ENCODE measurements at places on chromosomes 4 and X.
A peak's percentile ranks its signal among the peaks of the same experiment; 100 is the strongest.

DNA sequence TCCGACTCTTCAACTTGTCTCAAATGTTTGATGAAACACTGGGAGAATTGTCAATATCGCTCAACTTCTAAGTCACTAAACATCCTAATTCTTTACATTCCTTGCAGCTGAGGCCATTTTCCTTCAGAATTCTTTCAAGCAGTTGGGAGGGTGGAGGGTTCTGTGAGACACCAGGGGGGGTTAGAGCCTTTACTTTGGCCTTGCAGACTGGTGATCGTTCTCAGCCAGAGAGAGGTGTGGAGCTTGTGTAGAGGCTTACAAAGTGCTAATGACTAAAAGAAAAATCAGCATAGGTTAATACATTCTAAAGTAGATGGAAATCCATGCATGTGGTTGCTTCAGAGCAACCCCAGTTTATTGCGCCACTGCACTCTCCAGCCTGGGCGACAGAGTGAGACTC lies 21.3 kb upstream of the SOX3 start:
- no peak for DNase-seq

GRCh38 chrX:153477901-153478300 lies 7.5 kb upstream of the HAUS7 start:
- DNase-seq: no peak

GRCh38 chr4:137156807-137157206 lies 375.5 kb downstream of the PCDH18 start:
- DNase-seq: no peak

DNA sequence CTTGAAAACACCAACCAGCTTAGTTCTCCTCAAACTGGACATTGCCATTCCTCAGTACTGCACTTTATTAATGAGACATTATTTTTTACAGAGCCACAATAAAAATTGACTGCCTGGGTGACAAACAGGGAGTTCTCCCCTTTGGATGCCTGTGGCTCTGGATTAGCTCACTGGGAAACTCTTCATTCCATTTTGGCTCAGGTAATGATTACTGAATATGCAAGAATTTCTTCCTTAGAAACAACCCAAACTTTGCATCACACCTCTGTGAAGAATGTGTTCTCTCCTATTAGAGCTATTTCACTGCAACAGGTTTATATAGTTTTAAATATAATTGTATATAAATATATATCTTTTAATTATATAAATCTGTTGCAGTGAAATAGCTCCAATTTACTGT lies 2065.8 kb downstream of the ARAP2 start:
- DNase-seq: no peak

DNA sequence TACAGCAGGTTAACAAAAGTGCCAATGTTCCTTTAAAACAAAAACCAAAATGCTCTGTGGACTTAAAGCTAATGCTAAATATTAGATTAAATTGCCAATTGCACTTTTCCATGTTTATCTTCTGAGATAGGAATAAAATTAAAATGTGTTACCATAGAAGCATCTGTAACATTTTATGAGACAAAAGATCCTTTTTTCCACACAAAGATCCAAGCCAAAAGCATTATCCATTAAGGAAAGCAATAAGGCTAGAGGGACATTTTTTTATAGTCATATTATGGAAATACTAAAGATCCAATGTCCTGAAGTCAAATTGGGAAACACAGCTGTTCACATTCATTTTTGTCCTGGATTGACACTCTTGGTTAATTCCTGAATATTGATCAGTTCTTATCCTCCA lies 73.6 kb downstream of the PALLD start:
- no peak for DNase-seq

DNA sequence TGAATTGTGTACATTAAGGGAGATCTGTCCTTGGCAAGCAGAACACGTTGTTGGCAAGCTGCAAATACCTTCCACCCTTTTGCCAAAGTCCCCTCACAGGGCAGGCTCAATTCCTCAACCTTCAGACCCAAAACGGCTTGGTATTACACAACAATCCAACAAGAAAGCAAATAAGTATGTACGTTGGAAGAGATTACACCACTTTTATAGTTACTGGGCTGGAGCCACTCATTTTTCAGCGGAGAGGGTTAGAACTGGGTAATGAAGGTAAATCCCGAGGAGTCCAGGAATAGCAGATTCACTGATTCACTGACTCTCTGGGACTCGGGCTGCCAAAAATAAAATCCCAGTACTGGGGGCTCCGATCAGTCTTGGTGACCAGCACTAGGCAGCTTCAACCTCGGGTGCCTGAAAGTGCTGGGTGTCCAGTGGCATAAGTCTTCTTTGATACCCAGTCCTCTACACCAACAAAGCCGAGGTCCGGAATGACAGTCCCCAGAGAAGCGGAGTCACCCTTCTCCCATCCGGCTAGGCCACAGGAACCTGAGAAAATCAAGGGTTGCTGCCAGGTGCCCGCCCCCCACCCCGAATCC lies 587 bp downstream of the TIMM8A start:
- DNase-seq: no peak

DNA sequence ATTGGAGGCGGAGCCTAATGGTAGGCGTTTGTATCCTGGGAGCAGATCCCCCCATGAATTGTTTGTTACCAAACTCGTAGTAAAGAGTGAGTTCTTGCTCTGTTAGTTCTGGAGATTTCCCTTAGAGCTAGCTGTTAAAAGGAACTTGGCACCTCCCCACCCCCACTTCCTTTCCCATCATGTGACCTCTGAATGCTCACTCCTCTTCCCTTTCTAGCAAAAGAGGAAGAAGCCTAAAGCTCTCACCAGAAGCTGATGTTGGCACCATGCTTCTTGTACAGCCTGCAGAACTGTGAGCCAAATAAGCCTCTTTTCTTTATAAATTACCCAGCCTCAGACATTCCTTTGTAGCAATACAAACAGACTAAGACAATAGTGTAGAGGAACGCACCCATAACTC lies 13.8 kb upstream of the ATOH1 start:
- DNase-seq: no peak

DNA sequence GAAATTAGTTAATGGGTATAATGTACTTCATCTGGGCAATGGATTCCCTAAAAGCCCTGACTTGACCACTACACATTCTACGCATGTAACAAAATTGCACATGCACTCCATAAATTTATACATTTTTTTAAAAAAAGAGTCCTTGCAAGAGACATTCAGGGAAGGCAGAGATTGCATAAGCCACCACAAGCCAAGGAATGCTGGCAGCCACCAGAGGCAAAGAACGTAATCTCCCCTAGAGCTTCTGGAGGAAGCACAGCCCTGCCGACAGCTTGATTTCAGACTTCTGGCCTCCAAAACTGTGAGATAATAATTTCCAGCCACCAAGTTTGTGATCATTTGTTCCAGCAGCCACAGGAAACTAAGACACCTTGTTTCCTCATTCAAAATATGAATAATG lies 185.6 kb upstream of the GALNT7 start:
- DNase-seq: no peak

- DNase-seq: peak; percentile 35
Observed at GRCh38 chr4:152164561-152164960, 371.3 kb downstream of the FBXW7 start.

DNA sequence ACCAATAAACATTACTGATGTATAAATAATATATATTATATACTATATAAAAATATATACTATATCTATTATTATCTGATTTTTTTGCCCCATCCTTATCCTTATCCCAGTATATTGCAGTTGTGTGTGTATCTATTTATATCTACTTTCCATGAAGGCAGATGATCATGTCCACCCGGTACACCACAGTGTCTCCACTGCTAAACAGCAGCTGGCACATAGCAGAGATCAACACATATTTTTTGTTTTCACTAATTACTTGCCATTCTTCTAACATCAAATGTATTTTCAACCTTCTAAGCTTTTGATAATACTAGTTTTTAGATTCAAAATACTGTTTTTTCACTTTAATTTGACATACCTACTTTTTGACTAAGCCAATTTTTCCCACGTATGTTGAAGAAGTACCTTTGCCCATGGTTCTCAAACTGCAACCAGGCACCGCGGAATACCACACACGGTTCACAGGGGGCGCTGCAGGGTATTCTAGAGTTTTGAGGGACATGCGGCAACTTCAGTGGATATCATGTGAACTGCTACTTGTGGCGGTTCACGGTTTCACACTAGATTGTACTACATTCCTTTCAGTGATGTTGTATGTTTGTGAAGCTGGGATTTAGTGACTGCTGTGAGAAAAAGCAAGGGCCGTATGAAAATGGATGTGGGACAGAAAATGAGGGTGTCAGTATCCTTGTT lies 182.5 kb upstream of the NPY2R start:
- DNase-seq: no peak

DNA sequence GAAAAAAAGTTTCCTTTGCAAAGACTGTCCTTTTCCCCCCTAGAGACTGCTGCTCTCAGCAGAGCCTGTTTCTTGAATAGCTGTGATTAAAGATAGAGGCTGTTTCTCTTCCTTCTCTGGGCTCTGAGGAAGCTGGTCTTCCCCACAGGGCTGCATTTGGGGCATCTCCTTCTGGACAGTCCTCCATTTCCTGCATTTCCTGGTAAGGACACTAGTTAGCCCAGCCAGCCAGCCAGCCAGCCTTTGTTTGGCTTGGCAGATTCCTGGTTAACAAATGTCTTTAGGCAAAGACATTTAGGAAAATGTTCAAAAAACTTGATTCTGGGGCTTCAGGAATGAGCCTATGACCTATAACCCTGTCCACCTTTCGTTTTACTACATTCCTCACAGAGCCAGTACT lies 34.0 kb upstream of the PLAC1 start:
- no peak for DNase-seq

DNA sequence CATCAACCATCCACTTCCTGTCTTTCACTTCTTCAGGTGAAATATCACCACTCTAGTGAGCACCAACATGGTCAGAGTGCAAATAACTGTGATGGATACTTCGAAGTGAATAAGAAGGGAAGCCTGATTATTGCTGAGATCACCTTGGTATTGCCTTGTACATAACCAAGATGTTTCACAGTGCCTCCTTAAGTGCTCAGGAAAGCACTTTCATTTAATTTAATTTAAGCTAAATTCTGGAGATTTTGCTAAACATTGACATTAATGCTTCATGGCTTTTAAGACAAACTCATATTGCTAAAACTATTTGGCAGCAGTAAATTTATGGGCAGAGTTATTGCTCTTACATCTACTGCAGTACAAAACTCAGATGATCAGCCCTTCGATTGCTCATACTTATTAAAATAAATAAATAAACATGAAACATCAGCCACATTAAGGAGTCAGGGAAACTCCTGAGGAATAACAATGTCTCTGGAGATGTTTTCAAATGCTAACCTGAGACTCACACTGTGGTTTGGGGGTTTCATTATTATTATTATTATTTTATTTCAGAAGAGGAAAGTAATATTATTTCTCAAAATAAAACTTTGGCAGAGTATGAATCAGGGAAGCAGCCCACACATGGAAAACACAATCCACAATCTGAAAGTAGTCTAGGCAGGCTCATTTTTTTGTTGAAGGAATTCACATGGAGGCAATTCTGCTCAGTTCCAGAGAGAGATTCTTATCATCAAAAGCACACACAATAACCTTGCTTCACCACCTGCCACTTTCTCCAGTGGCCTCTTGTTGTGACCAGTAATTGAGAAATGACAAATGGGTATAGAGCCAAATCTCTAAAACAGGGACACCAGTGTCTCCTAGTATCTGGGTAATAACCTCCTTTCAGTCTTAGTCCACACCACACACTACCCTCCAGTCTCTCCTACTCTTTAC lies 344.2 kb downstream of the MAPK10 start:
- DNase-seq: peak; percentile 10

DNA sequence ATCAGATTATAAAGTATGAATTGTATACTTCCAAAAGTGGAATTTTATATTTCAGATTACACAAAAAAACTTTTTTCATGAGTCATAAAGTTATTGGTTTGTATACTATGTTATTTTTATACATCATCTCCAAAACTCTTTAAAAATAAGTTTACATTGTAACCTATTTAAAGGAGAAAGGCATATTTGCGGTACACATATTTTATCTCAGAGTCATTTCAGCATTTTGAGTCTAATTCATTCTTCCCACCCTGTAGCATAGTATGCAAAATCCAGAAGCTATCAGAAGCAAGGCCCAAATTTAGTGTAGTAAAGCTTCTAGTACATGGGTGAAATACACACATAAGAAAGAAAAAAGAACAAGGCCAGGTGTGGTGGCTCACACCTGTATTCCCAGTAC lies 80.3 kb downstream of the AWAT2 start:
- DNase-seq: no peak

DNA sequence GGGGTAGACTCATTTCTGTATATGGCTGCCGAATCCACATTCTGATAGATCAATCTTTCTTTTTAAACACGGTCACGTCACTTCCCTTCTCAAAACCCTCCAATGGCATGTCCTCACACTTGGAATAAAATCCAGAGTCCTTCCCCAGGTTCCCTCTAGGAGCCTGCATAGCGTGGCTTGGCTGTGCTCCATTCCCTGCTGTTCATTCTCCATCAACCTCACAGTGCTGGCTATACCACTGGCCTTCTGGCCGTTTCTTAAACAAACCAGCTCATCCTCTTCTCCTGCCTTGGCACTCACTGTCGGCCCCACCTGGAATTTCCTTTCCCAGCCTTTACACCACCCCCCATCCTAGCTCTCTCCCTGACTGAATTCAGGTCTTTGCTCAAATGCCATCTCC lies 77.1 kb downstream of the RBM47 start:
- DNase-seq: peak; percentile 56

GRCh38 chr4:79823148-79823763 lies 249.8 kb downstream of the ANTXR2 start:
- DNase-seq: no peak

- DNase-seq: no peak
Observed at GRCh38 chrX:97229318-97229717, 345.6 kb downstream of the RPA4 start.

GRCh38 chr4:80128941-80129340 lies 55.9 kb upstream of the ANTXR2 start:
- no peak for DNase-seq

DNA sequence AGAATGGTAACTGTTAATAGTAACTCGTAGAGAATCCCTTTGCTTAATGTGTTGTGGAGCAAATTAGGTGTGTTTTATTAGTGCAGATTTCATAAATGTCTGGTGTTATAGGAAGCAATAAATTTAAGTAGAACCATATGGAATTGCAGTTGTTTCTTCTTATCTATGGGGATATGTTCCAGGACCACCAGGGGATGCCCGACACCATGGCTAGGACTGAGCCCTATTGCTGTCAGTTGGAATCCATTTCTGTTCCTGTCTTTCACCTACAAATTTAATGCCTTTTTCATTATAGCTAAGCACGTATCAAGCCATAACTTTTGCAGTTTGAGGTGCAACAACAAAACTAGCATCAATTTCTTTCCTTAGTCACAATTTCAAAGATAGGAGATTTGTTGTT lies 72.5 kb downstream of the DDIT4L start:
- DNase-seq: no peak

GRCh38 chr4:78660559-78660958 lies 109.0 kb downstream of the ANXA3 start:
- no peak for DNase-seq

- no peak for DNase-seq
Observed at GRCh38 chr4:104727643-104728042, 232.9 kb upstream of the CXXC4 start.

- no peak for DNase-seq
Observed at GRCh38 chrX:148372925-148373324, 127.5 kb upstream of the AFF2 start.
